T-helper 17 cell (primary cell): ENCODE measurements at places on chromosomes 2 and 18. TPM values are rescaled to one million over a fixed set of nuclear protein-coding genes. Genes with fewer than 3 reads are reported as not detected.

DNA sequence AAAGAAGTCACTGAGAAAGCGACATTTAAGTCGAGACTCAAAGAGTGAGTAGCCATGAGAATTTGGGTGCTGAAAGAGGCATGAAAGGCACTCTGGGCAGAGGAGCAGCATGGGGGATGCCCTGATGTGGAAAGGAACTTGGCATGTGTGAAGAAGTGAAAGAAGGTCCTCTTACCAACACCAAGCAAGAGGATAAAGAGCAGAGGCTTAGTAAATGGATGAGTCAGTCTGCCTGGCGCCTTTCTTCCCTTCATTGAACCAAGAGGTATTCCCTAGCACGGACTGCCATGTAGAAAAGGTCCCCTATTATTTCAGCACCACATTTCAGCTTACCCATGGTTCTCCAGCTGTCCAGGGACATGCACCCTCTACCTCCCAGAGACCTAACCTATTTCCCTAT, 221.1 kb upstream of the NRP2 start:
- DNase-seq = no peak

DNA sequence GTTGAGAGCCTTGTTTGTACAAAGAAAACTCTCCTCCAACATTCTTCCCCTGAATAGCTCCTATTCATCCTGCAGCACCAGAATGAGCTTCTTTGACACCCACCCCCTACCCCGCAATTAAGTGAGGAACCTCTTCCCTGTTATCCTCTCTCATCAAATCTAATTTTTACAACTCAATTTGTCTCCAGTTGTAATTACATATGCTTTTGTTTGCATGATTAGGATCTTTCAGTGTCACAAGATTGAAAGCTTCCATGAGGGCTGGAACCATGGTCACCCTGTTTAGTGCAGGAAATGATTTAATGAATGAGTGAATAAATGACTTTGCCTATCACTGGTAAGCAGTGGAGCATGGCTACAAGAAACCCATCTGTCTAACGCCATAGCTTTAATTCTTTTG, 334.6 kb upstream of the KLHL29 start:
- no peak for DNase-seq

- DNase-seq = peak; percentile 44
Observed at GRCh38 chr18:54828281-54828881, at the start of gene RAB27B. RAB27B (plus strand) TSS chr18:54828477; CDS start chr18:54877586, 49,109 bp downstream.

DNA sequence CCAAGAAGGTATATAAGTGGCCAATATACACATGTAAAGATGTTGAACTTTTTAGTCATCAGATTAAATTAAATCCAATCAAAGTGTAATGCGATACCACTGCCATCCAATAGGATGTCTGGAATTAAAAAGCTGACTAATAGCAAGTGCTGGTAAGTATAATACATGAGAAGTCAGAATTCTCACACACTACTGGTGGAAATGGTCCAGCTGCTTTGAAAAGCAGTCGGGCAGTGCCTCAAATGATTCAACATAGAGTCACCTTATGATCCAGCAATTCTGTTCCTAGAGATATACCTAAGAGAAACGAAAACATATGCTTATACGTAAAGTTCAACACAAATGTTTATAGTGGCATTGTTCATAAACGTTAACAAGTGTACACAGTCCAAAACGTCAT, 124.1 kb upstream of the MYT1L start:
- DNase-seq = no peak

DNA sequence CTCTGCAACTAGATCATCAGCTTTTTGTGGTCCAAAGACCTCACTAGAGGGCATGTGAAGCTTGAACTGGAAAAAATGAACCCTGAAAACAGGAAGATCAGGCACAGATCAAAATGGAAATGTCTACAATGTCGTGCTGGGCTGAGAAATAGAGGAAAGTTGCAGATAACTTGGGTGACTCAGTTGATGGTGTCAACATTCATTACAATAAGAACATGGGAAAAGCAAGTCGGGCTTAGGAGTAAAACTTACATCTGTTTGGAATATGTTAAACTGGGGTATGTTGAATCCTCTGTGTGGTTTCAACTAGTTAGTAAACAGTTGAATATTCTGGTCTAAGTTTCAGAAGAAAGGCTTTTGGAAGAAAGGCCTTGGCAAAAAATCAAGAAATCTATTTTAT, 940.4 kb downstream of the ERBB4 start:
- no peak for DNase-seq

DNA sequence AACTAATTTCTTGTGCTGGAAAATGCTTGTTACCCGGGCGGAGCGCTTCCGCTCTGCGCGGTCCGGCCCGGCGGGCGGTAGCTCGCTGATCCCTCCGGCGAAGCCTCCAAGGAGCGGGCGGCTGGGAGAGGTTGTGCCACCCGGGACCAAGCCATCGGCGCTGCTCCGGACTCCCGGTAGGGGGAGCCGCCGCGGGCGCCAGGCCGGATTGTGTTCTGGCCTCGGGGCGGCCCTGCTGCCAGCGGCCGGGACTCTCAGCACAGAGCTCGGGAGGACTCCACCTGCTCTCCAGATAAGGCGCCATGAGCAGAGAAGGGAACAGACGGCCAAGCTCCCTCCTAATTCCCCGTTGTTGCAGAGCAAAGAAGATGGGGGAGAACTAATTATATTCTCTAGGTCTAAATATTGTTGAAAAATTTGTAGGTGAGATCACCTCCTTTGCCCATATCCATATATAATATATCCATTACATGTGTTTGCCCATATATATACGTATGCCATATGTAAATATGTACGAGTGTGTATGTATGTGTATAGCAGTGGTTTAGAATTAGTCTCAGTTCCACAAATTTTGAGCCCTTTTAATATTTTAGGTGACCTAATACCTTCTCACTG, 13.8 kb upstream of the SATB2 start:
- no peak for DNase-seq

DNA sequence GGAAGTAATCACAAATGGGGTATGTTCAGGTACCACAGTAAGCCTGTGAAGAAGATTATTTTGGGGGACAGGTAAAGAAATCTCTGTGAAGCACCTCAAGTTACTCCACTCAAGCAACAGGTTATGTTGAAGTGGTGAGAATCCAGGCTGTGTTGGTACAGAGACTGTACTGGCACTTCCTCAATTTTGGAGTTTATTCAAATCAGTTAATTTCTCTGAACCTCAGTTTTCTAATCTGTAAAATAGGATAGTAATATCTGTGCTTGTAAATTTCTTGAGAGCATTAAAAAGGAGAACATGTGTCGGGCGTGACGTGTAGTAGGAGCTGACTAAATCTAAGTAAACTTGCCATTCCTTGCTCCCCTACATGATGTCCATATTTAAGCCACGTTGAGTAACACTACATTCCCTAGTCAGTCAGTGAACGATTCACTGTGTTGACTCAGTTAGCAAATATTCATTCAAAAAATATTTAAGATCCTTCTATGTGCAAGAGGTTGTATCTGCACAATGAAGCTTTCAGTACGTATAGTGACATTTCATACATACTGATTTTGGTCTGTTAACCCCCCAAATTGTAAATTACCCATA, 504.2 kb downstream of the ZEB2 start:
- no peak for DNase-seq

GRCh38 chr18:76935722-76936337, 113.5 kb downstream of the ZNF236 start:
- DNase-seq = no peak

DNA sequence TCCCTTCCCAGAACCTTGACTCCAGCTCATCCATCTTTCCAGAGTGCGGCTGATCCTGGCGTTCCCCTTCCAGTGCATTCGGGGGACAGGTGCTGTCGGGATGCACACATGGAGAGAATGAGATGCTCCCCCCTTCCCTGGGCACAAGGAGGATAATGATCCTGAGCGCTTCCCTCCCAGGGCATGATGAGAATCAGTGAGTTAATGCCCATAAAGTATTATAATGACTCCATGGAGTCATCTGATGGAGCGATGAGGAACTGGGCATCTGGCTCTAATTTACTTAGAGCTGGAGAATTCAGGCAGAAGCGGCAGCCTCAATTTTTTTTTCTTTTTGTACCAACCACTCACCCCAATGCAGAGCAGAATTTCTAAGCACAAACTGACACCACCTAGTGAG, 79.6 kb upstream of the SKOR2 start:
- DNase-seq = no peak

GRCh38 chr2:55954306-55955035, 30.9 kb upstream of the EFEMP1 start:
- no peak for DNase-seq

- DNase-seq = no peak
Observed at GRCh38 chr2:222074674-222075073, 224.1 kb downstream of the PAX3 start.

- peak; percentile 43 for DNase-seq
Observed at GRCh38 chr18:12236934-12237832, 17.0 kb upstream of the CIDEA start.

The CRYBA2 gene
- total RNA-seq = not detected

The WNT10A gene
- 14.4 TPM for total RNA-seq

DNA sequence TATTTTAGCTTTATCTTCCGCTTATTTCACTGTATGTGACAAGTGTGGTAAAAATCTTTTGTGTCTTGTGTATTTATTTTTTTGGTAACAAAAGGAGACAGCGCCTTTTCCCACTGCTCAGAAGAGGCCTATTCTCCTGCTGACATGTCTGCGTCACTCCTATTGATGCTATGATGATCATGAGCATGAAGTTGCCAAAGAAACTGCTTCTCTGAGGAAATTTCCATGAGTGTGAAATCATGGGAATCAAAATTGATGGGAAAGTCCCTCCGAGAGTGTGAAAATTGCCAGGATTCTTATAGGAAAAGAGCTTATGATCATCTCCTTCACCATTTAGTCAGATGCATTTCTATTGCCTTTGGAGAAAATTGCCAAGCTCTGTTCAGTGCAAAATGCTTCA, 36.5 kb upstream of the DARS1 start:
- no peak for DNase-seq

The ARHGAP28 gene
- total RNA-seq = not detected

The MAB21L4 gene
- total RNA-seq = not detected

The SLC4A1AP gene
- total RNA-seq = 18.2 TPM

The TMEM37 gene
- not detected for total RNA-seq

DNA sequence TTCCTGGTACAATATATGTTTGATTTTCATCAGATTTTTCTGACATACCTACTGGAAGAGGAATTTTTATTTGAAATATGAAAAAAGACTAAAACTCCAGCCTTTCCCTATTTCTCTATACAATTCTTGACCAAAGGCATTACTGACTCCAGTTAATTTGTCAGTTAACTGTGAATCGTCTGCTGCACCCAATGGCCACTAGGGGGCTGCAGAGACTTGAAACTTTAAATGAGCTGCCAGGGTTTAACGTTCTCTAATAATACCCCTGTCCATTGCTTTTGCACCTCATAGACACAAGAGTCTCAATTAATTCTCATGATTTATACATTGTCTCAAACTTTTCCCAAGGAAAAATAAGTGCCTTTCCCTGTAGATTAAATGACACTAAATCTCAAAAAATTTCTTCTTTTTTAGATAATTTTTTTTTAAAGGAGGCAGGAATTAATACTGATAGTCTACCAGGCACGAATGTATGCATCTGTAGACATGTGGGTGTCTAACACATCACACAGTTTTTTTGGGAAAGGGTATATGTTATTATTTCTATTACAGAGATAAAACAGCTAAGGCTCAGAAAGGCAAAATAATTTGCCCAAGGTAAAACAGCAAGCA, 1.8 kb upstream of the ALK start:
- DNase-seq = no peak

GRCh38 chr18:45727068-45727467, 3.1 kb downstream of the SLC14A1 start:
- no peak for DNase-seq

GRCh38 chr2:1498176-1498575, 84.9 kb downstream of the TPO start:
- no peak for DNase-seq

The ACMSD gene
- total RNA-seq = not detected

- no peak for DNase-seq
Observed at GRCh38 chr2:62374301-62375112, 131.5 kb downstream of the TMEM17 start.

DNA sequence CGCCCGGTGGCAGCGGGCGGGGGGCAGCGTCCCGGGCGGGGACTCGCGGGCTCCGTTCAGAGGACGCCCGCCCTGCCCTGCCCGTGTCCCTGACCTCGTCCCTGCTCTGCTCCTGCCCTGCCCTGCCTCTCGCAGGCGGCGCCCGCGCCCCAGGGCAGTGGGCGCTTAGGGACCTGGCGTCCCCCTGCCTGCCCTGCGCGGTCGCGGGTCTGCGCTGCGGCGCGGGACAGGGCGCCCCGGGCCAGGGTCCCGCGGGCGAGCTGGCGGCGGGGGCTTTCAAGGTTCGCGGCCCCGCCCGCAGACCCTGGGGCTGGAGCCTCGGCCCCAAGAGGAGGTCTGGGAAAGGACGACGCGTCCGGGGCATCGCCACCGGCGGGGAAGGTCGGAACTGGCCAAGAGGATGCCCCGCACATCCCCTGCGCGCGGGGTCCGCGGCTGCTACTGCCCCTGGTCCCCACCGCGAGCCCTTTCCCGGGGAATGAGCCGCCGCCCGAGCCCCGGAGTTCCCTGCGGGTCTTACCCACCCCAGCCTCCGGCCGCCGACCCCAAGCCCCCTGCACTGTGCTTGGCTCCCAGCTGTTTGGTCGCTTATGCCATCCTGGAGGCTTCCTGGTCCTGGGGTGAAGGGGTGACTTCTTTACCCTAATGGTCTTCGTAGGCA, 679 bp downstream of the RNF144A start:
- no peak for DNase-seq

DNA sequence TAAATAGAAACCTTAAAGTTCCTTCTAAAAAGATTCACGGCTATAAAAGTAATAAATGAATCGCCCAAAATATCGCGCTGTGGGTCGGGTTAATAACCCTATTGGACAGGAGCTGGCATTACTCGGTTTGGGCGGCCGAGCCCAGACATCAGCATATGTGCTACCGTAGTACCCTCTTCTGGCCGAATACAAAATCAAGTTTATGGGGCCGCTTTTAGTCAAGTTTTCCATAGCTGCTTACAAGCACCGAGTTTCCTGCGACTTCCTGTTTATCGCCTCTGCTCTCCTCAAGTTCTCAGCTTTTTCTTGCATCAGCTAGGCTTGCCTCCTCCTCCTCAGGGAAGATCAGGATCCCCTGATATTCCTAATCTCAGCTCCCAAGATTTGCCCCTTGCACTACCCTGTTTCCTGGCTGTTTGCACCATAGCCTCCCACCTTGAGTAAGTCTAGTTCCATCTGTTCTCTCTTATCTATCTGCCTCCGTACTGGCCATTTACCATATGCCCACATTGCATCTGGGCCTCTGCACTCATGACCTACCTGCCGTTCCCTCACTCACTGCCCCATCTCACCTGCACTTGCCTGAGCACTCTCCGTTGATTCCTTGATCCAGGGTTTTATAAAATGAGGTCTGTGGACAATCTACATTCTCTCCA, 56.1 kb downstream of the SLC35F5 start:
- no peak for DNase-seq
